ENCODE measurements at places on chromosomes 5 and 9.

GRCh38 chr9:129493002-129493705, 127.7 kb downstream of the C9orf50 start:
- DNase-seq: no peak

DNA sequence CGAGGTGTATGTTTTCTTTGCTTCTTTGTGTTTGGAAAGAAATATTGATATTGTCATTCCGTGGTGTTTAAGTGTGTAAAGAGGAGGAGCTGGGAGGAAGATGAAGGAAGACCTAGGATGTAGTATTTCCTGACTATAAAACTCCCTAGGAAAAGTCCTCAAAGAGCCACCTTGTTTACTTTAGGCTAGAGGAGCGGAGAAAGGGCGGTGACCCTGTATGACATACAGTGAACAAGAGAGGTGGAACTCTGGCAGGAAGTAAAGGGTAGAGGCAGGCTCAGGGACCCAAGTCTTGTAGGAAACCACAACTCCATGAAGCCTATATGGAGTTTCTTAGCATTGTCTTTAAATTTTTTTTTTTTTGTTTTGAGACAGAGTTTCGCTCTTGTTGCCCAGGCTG, 303.9 kb downstream of the DOCK8 start:
- DNase-seq: no peak

GRCh38 chr5:172556971-172557461, 84.0 kb upstream of the NEURL1B start:
- no peak for DNase-seq

DNA sequence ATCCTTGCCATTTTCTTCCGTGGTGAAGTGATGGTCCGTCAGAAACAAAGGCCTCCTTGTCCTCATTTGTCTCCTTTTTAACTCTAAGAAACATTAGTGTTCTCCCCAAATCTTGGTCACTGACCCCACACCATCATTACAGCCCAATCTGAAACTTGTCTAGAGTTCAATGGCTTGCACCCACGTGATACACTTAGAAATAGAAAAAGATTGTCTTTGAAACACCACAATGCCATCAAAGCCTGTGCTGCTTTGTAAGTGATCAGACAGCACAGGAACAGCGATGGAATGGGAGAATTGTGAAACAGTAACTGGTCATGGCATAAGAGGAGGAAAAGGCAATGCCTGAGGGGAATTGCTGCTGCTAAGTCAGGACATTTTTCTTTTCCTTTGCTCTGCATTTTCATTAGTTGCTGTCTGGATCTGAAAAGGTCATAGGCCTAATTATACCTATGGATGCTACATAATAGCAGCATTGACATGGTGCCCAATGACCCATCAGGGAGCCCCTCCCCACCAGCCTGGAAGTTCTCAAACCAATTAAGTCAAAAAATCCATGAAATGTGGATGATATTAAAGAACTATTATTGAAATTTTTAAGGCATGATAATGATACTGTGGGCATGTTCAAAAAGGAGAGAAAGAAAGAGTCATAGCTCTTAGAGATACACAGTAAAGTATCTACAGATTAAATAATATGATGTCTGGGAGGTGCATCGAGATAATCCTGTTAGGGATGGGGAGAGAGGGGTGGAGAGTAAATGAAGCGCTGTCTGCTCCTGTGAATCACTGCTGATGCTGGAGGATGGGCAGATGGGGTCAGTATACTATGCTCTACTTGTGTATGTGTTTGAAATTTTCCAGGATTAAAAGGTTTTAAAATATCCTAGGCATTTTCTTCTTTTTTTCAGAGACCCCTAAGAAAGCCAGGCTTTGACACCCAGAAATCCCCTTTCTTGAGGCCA, 83.6 kb downstream of the ENC1 start:
- no peak for DNase-seq
